ENCODE measurements at places on chromosomes 16 and 17.

- no peak for DNase-seq
Measured at GRCh38 chr16:74111456-74111982, 185.1 kb upstream of the PSMD7 start.

DNA sequence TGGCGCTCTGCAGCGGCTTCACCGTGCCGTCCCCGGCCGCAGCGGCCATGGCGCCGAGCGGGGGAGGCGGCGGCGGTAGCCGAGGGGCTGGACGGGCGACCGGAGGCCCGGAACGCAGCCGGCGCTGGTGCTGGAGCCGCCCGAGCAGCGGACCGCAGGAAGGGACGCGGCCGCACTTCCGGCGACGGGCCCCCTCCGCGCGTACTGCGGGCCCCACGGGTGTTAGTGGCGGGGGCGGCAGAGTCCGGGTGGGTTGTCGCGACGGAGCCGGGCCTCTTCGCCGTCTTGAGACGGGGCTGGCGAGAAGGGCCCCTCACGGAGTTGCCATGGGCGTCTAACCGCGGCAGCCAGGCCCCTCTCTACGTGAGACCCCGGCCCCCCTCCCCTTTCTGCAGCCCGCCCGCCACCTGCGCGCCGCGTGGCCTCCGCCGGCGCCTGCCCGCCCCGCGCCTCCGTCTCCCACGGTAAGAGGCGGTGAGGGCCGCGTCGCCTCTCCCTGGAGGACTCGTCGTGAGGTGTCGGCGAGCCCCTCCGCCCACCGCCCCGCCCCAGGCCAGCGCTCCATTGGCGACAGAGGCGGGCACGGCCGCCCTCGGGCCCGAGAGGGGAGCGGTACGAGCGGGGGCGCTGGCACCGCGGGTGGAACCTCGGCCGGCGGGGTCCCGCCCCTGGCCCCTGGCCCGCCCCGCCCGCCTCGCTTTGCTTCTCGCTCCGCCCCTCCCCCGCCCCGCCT, at the start of the genes VPS9D1 and ZNF276:
VPS9D1 (minus strand) TSS at position 86 of the 733 bp plus-strand sequence; CDS start at position 49, 37 bp downstream.
ZNF276 (plus strand) TSS at position 725 of the 733 bp plus-strand sequence. CDS start 104 bp downstream, outside the sequence.
- peak; percentile 74 for DNase-seq

DNA sequence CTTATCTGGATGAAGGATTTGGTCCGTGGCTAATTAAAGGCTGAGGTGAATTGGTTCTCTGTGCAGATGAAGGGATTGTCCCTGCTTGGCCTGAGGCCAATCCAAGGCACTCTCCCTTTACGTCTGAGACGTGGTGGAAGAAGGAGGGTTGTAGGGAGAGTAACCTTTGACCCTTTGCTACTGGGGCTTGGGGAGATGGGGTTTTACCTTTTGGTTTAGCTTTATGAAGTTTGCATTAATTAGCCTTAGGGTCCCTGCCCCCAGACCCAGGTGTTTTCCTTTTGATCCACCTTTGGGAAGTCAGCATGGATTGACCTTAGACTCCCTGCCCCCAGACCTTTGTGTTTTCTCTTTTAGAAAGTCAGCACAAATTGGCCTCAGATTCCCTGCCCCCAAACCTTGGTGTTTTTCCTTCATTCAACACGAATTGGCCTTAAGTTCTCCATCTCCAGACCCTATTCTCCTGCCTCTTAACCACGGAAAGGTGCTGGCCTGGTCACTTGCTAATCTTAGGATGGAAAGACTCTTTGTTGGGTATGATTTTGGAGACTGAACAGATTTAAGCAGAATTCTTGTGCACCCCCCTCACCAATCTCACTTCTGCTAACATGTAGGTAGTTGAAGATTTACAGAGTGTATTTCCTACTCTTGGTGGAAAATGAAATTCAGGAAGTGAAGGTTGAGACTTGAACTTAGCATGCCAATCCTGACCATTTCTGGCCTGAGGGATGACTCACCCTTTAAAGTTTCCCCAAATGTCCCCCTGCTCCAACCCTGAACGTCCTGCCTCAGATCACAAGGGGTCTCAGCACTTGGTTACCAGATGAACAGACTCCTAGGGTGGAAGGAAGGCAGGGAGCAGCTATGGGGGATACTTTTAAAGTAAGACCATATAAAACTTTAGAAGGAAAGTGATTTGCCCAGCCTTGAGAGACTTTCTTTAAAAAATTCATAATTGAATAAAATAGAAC, 23.1 kb upstream of the MMD start:
- DNase-seq: no peak

DNA sequence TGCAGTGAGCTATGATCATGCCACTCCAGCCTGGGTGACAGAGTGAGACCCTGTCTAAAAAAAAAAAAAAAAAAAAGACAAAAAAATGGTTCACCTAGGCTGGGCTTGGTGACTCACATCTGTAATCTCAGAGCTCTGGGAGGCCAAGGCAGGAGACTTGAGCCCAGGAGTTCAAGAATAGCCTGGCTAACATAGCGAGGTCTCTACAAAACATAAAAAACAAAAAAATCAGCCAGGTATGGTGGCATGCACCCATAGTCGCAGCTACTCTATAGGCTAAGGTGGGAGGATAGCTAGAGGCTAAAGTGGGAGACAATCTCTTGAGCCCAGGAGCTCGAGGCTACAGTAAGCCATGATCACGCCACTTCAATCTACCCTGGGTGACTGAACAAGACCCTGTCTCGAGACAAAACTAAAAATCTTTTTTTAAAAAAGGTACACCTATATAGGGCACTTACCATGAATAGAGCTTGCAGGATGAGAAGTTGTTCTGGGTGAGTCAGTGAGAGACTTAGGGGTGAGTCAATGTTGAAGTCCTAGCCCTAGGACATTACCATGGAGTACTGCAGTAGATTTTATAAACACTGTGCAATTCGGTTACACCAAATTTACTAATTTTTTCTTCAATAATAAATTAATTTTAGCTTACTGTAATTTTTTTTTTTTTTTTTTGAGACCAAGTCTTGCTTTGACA, 19.0 kb downstream of the USP32 start:
- DNase-seq: no peak

DNA sequence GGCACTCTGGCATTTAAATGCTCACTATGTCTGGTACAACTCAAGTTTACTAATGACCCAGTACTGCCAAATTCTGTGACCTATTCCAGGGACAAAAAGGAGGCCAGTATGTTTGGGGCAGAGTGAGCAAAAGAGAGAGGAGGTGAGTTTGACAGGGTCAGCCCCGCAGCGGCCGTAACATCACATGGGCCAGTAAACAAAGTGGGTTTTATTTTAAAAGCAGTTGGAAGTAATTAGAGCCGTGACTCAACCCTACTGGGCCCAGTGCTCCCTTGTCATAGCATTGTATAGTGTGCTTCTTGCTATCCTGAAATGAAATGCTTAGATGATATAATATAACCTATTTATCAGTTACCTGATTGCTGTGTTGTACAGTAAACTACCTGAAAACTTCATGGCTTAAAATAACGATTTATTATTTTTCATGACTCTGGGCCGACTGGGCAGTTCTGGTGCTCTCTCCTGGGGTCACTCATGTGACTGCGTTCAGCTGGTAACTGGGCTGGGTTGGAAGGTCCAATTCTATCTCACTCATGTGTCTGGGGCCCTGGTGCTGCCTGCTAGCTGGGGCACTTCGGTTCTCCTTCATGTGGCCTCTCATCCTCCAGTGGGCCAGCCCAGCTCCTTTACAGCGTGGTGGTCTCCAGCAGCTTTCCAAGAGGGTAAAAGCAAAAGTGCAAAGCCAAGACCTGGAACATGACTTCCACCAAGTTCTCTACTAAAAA, 27.4 kb downstream of the IQCK start:
- no peak for DNase-seq

DNA sequence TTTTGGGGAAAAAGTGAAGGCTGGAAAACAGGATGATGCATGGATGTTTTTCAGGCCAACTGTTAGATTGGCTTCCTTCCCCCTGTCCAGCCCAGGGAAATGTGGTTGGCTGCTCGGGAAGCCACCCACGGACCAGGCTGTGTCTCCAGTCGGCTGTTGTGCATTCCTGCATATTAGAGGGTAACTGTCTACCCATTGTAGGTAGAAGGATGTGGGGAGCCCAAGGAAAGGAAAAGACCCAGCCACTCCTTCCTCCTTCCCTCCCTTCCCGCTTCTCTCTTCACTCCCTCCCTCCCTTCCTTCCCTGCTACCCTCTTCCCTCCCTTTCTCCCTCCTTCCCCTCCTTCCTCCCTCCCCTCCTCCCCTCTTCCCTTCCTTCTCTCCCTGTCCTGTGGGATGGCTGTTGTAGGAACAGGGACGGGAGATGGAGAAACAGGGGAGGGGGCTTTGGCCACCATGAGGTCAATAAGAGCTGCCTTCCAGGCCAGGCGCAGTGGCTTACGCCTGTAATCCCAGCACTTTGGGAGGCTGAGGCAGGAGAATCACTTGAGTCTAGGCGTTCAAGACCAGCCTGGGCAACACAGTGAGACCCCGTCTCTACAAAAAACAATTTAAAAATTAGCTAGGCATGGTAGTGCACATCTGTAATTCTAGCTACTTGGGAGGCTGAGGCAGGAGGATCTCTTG, 16.9 kb downstream of the SYT17 start:
- no peak for DNase-seq

DNA sequence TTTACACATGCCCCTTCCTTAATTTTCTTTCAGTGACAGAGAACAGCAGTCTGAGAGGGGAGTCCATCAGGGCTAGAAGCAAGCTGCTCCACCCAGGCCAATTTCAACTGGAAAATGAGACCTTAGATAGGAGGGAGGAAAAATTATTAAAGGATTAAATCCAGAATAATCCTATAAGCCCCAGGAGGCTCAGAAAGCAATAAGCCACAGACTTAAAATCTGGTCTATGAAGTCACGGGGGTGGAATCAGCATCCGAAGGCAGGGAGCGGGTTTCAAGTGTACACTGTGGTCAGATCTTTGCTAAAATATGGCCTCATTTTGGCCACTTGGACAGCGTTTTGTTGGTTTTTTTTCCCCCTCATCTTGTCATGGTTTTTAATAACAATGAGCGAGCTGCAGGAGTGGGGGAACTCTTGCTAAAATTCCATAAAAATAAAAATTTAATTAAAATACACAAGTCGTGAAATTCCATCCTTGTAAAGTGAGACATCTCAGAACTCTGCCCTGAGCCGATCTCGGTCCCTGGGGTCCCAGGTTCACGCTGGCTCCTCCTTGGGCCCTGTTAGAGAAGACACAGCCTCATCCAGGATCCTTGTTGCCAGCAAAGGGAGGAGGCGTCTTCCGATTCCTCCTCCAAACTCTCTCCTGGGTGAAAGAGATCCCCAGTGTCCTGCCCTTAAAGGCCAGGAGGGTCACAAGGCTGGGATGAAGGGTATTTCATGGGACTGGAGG, 51.6 kb upstream of the ETV4 start:
- DNase-seq: no peak

DNA sequence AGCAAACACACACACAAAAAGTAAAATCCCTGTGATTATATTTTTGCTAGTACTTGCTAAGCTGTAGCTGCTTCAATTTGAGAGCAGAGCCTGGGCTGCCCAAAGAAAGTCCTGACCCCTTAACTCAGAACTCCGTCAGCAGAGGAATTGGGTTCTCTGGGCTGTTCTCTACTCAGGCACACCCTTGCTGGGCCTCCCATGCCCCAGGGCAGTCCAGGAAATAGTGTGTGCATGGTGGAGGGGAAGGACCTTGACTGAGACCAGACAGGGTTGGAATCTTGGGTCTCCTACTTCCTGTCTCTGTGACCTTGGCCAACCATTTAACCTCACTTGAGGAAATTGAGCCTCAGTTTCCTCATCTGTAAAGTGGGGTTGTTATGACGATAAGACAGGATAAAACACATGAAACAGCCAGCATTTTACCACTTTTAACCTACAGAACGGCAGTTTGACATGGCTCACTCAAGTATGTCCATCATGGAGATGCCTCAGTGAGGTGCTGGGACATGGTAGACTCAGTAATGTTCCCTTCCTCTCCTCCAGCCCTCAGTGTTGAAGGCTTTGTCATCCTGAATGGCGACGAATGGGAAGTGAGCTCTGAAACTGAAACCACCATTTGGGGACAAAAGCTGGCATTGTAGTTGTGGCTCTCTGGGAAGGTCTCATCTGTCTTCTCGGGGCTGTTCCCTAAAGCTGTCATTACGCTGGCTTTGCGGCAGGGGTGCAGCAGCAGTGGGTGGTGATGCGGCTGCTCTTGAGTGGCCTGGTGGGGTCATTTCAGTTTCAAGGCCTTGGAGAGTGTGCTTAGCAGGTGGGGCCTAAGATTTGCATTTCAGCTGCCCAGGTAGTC, 74.9 kb downstream of the CMIP start:
- DNase-seq: no peak

DNA sequence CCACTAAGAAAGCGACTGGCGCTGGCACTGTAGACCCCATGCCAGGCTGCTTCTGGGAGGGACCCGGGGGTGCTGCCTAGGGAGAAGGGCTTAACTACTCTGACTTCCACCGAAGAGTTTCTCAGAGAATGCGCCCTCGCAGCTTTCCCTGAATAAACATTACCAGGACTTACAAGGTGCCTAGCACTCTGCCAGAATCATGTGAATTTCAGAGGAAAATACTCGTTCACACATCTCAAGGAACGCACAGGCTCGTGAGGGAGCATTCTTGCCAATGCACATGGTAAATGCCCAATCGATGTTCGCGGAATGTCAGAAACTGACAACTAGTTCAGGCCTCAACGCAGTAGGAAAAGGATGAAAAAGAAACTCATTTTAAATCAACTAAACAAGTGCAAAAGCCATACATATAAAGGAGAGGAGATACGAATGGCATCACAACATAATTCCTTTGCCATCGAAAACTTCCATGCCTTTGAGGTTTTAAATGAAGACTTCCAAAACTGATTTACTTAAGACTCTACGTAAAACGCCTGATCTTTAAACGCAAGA, 999 bp downstream of the CMC2 start:
- DNase-seq: no peak

DNA sequence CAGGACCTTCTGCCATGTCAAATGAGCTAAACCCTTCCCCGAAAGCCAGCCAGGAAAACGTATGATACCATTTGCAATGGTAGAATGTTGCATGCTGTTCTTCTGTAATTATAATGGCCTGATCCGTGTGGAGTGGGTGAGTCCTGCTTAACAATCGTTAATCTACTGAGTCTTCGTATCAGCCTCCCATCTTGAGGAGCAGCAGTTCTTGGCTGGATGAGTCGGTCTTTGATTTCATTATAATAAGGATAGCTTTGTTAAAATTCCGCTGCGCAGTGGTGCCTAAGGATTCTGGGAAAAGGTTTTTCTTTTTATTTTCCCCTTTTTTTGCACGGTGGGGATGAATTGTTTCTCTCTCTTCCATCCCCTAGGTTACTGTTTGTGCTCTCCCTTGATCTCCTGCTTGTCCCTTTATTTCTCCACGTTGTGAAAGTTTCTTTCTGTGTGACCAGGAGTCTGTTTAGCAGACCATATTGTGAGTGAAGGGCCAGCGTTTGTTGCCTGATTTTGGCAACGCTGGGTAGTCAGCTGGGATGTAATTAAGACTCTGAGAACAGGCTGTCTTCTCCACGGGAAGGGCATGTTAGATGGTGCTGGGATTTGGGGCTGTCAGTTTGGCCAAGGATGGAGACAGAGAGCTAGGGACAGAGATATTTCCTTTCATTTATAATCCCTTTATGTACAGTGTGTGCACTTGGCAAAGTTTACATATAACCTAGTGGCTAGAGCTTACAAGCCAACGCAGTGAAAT, 263.0 kb downstream of the FTO start:
- DNase-seq: peak; percentile 16
